ENCODE measurements at places on chromosomes 7 and 10.

- no peak for DNase-seq
Observed at GRCh38 chr7:128303643-128304042, 40.1 kb downstream of the RBM28 start.

GRCh38 chr10:116053910-116054309, 219.1 kb downstream of the GFRA1 start:
- DNase-seq, result no peak

- no peak for DNase-seq
Observed at GRCh38 chr10:70119623-70120022, 13.0 kb downstream of the AIFM2 start.

DNA sequence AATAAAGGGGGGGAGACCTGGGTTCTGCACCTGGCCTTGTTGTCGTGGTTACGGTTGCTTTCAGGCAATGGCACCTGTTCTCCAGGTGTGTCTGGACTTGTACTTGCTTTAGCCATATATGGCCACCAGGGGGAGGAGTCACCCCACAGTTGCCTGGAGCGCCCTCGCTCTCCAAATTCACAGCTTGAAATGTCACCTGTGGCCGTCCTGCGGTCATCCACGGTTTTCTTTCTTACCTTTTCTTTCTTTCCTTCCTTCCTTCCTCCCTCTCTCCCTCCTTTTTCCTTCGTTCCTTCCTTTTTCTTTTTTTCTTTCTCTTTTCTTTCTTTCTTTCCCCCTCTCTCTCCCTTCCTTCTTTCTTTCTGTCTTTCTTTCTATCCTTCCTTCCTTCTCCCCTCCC, 157.2 kb upstream of the ZNF92 start:
- peak; percentile 57 for DNase-seq

- no peak for DNase-seq
Observed at GRCh38 chr7:146956853-146957252, 840.3 kb downstream of the CNTNAP2 start.

DNA sequence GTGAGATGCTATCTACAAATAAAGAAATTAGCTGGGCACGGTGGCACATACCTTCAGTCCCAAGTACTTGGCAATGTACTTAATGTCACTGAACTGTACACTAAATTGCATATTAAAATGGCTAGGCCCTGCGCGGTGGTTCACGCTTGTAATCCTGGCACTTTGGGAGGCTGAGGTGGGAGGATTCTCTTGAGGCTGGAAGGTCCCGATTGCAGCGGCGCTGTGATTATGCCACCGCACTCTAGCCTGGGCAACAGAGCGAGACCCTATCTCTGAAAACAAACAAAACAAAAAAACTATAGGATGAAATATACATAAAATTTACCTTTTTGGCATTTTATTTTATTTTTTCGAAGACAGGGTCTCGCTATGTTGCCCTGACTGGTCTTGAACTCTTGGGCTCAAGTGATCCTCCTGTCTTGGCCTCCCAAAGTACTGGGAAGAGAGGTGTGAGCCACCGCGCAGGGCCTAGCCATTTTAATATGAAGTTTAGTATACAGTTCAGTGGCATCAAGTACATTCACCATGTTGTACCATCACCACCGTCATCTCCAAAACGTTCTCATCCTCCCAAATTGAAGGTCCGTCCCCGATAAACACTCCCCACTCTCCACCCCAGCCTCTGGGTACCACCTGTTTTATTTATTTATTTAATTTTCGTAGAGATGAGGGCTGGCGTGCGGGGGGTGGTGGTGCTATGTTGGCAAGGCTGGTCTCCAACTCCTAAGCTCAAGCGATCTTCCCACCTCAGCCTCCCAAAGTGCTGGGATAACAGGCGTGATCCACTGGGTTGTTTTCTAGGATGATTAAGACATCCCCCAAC, 1.3 kb upstream of the EIF3B start:
- DNase-seq, result no peak

DNA sequence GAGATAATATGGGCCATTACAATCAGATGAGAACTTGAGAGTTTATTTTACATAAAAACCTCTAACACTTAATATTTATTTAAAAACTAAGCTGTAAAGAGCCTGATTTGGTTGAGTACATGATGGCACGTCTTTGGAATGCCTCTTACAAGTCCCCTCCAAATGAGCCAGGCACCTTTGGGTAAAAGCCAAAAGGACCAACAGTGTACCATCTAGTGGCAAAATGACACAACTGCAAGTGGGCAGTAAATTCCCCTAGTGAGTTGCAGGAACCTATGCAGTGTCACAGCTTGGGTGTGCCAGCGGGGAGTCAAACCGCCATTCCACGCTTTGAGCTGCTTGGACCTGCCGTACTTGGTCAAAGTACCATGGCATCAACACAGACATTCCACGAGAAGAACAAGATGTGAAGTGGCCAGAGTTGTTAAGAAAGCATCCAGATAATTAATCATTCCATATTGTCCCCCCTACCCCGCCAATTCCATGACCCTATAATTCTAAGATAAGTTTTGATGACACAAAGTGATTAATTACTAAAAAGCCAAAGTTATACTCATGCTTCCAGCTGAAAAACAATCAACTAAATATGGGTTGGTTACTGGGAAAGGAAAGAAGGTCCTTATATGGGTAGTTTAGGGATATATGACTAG, 115.2 kb downstream of the SORBS1 start:
- DNase-seq, result peak; percentile 65

DNA sequence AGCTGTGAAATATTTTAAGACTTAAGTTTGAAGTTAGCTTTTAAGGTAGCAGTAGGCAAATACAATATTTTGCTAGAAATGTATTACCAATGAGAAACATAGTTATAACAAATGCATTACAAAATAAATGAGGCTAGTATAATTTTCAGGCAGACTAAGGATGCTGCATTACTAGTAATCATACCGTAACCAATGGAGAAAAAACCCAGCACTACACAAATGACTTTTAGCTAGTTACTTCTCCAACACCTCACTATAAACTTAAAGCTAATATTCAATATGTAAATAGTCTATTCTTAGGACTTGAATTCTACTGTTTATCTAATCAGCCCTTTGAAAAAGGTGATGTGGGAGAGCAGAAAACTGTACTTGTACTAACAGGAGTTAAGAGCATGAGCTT, 285.3 kb upstream of the KLF14 start:
- DNase-seq, result no peak

DNA sequence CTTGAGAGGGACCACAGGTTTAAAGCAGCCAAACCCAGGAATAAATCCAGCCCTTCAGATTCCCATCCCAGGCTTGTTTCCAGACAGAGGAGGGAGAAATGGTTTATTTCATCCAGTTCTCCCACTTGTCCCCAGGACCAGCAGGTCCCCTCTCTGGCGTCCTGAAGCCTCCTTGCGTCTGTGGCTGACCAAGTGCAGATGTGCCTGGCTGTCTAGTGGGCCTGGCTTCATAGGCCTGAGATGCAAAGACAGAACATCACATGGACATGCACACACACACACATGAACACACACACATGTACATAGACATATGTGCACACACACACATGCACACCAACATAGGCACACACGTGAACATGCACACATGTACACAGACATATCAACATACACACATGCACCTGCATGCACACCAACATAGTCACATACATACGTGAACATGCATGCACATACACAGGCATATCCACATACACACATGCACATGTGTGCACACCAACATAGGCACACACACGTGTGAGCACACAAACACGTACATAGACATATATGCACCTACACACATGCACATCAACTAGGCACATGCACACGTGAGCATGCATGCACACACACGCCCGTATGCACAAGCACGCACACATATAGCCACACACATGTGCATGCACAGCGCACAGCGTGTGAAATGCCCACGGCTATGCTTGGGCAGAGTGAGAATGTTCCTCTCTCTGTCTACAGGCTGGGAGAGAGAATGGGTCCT, 10.7 kb downstream of the FOXL3 start:
- no peak for DNase-seq

GRCh38 chr7:48035967-48036478, 680 bp downstream of the C7orf57 start:
- no peak for DNase-seq
